ENCODE measurements at places on chromosomes 7 and 10.

DNA sequence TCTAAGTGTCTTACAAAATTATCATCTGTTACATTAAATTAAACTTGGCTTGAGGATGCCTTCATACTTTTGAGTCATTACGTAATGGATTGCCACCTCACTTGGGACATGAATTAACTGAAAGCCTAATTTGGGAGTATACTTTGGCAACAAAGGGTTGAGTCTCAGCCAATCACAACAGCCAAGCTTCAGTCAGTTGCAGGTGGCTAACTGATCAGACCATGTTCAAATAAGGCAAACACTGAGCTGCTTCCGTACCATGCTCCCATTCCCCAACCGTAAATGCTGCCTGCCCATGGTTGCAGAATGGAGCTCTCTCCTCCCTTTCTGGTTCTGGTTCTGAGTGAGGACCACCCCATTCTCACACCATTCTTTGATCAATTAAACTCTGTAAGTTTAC, 92.9 kb upstream of the STK17A start:
- no peak for DNase-seq

GRCh38 chr7:158013085-158013668, 574.4 kb downstream of the PTPRN2 start:
- no peak for DNase-seq

DNA sequence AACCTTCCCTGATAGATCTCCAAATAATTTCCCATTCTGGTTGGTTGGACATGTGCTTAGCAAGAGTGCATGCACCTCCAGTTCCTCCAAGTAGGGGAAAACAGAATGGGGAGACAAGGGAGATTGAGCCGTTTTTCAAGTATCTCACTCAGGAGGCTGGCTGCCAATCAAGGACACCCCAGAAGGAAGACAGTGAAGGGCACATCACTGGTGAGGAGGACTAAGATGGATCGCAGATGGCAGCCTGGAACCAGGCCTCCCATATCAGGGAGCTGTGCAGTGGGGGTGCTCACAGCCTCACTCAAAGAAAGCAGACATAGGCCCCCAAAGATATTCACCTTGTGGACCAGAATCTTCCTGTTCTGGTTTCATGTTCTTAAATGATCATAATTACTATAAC, 31.2 kb downstream of the PTPRZ1 start:
- DNase-seq, result no peak

GRCh38 chr7:3732395-3733005, 431.4 kb downstream of the SDK1 start:
- no peak for DNase-seq

DNA sequence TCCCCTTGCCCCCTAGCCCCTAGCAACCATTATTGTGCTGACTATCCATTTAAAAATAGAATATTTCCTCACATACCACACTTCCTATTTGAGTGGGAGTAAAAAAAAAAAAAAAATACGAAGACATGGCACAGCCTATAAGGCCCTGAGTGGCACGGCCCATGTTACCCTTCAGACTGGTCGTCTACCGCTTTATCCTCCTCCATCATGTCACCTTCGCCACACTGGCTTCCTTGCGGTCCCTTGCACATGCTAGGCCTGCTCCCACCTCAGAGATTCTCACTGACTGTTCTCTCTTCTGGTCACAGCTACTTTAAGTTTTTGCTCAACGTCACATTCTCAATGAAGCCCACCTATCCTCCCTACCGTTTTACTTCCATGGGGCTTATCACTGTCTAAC, 130.3 kb downstream of the ATE1 start:
- DNase-seq, result no peak

DNA sequence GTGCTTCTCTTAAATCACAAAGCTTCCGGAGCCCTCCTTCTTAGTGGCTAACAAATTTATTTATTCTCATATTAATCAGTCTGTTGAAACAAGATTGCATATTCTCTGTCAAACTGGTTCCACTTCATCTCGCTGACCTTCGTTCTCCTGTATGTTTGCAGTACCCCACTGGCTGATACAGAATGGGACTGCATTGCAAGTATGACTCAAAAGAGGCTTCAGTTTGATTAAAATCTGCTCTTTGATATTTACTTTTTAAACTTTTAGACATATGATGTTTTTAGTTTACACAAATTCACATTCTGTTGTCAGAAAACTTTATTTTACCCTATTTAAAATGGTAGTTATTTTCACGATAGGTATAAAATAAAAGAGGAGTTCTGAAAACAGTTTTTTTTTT, 14.3 kb upstream of the ARHGAP12 start:
- no peak for DNase-seq

DNA sequence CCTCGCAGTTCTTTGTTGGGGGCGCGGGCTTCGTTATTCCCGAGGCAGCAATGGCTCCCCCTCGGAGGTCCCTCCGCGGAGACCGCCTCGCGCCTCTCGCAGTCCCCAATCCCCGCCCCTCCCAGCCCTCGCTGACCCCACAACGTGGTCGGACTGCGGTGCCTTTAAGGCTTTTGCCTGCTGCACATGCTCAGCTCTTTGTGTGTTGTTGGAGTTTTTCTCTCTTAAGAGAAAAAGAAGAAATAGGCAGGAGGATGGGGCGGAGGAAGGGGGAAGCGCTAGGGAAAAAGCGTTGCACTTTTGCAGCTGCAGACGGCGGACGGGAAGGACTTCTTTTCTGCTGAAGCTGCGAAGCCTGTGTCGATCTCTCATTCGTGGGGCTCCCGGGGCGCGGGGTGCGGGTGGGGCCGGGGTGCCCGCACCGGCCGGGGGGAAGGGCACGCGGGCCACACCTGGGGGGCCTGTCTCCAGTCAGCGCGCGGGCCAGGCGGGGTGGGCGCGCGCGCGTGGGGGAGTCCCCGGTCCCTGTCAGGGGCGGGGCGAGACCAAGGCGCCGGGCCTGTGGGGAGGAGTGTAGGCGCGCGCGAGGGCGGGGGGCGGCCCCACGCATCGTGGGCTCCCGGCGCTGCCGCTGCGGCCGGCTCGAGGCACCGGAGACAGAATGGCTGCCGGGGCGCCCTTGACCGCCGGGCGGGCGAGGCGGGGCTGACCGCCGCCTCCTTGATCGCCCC, 445 bp upstream of the ATRNL1 start:
- DNase-seq, result no peak

Data from OCI-M1 (cell line).